ENCODE measurements at places on chromosomes 5 and 9.

GRCh38 chr5:145988993-145989392 is 52.6 kb downstream of the SH3RF2 start:
- no peak for DNase-seq

DNA sequence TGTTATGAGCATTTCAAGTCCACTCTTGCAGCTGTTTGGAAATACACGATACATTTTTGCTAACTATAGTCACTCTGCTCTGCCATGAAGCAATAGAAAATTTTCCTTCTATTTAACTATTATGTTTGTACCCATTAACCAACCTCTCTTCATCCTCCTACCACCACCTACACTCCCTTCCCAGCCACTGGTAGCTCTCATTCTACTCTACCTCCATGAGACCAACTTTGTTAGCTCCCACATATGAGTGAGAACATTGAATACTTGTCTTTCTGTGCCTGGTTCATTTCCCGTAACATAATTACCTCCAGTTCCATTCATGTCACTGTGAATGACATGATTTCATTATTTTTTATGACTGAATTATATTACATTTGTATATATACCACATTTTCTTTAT is 505.9 kb upstream of the CCNG1 start:
- DNase-seq: no peak

GRCh38 chr9:89625721-89626687 is 21.2 kb downstream of the GADD45G start:
- no peak for DNase-seq

DNA sequence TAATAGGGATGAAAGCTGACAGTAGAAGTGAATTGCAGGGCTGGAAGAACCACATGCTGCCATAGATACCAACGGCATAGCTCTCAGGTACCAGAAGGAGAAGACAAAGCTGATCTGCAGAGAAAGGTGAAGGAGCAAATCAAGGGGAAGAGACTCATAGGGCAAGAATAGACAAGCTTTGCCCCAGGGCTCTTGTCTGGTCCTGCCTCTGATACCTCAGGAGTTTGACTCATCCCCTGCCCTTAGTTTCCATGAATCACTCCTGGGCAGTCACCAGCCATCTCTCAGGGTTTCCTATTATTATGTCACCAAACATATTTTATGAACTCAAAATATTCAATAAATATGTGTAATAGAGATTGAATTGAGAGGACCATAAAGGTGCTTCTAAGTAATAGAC is 800.9 kb downstream of the DNAH5 start:
- no peak for DNase-seq

GRCh38 chr5:134604908-134605307 is 27.7 kb downstream of the SAR1B start:
- DNase-seq: no peak

DNA sequence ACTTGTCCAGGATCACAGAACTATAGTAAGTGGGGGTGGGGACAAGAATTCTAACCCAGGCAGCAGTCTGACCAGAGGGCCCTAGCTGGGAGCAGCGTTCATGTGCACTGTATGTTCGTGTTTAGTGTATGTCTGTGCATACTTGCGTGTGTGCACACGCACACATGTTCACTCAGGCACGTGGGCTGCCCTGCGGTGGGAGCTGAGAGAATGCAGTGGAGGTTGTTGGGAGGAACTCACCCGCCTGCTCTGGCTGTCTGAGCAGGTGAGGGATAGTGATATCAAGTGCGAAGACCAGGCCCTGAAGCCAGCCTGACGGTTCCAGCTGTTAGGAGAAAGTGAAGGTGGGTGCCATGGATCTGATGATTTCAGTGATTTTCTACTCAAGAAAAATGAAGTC is 942 bp downstream of the DCANP1 start:
- DNase-seq: no peak

GRCh38 chr9:125497906-125498305 is 209.1 kb downstream of the MAPKAP1 start:
- DNase-seq: no peak

DNA sequence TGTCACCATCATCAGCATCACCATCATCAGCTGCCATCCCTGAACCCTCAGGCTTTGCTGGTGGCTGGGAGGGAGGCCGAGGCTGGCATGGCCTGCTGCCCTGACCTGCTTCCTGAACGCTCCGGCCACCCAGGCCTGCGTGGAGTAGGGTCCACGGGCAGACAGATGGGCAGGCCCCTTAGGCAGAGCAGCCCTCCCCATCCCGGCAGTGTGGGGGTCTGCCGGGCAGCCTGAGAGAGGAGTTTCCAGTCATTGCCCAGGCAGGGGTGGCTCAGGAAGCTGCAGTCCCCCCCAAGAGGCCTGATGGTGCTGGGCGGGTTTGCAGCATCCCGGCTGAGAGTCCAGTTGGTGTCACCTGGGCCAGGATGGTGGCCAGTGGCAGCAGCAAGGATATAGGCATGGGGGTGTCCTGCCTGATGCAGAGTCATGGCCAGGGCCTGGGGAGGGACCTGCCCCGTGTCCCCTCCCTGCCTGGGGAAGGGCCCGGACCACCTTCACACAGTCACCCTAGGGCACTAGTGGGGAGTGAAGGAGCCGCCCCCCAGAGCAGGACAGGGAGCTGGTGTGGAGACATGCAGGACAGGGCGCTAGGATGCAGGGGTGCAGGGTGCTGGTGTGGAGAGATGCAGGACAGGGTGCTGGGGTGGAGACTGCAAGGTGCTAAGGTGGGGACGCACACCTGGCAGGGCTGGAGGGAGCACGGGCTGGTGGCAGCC is 7.7 kb upstream of the EGFL7 start:
- no peak for DNase-seq

DNA sequence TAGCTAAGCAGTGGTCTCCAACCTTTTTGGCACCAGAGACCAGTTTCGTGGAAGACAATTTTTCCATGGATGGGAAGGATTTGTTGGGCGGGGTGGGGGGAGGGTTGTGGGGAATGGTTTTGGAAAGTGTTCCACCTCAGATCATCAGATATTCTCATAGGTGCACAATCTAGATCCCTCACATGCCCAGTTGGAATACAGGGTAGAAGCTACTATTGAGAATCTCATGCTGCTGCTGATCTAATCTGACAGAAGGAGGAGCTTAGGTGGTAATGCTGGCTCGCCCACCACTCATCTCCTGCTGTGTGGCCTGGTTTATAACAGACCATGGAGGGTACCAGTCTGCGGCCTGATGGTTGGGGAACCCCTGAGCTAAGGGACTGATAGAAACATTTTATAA is 662.7 kb upstream of the RGMB start:
- no peak for DNase-seq

DNA sequence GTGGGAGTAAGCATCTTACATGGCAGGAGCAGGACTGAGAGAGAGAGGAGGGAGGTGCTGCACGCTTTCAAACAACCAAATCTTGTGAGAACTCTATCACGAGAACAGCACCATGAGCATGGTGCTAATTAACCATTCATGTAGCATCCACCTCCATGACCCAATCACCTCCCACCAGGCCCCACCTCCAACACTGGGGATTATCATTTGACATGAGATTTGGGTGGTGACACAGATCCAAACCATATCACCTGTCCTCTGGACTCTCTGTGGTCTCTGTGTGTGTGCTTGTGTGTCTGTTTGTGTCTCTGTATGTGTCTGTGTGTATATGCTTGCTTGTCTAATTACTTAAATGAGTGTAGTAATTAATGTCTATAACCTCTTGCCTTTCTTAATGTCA is 31.1 kb downstream of the SEC61B start:
- DNase-seq: no peak

DNA sequence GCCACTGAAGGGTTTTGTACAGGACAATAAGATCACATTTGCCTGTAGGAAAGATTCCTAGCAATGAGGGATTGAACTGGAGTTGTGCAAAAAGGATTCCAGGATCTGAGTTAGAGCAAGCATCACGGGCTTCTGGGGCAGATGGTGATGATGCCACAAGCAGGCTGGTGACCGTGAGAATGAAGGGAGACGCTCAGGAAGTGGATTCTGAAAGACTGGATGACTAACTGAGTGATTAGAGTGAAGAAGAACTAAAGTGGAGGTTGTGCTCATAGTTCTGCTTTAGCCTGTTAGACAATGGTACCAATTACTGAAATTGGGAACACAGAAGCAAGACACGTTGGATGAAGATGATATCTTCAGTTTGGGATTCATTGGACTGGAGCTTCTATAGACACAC is 168.2 kb downstream of the CD180 start:
- no peak for DNase-seq

- DNase-seq: no peak
Observed at GRCh38 chr9:31669311-31669710, 715.1 kb upstream of the ACO1 start.

DNA sequence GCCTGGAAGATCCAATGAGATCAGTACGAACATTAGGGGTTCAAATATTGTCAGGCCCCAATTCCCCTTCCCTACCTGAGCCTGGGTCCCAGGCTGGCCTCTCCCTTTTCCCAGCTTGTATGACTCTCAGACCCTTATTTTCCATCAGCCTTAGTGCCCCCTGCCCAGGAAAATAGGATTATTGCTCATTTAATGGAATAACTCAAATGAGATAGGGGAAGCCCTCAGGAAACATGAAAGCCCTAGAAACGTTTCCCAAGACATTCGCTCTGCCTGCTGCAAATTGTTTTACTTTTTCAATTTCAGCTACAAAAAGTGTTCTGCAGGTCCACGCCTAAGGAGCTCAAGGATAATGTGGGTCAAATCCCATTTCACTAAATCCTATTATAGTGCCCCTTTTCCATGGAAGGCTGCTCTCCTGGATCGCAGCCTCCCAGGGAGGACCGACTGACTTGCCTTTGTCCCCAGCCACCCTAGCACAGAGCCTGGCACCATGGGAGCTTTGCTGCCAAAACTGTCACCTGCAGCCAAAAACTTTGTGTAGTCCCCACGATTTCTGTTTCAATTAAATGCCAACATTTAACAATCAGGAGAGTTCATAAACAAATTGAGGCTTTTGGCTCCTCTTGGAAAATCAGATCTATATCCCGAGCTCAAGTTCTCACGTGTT is 46.9 kb downstream of the THOC3 start:
- no peak for DNase-seq

GRCh38 chr5:10653751-10654400 is 90.0 kb downstream of the ANKRD33B start:
- no peak for DNase-seq

- no peak for DNase-seq
Observed at GRCh38 chr5:169080448-169080911, 220.5 kb downstream of the SLIT3 start.

GRCh38 chr5:150109921-150110320 is 23.6 kb upstream of the CSF1R start:
- DNase-seq: peak; percentile 41

- no peak for DNase-seq
Observed at GRCh38 chr5:15956622-15957021, 223.0 kb downstream of the MARCHF11 start.
